ENCODE measurements at places on chromosomes 6 and 20.

- DNase-seq, result no peak
These were observed 4.4 kb downstream of the AMD1 start for GRCh38 chr6:110878751-110879522.

DNA sequence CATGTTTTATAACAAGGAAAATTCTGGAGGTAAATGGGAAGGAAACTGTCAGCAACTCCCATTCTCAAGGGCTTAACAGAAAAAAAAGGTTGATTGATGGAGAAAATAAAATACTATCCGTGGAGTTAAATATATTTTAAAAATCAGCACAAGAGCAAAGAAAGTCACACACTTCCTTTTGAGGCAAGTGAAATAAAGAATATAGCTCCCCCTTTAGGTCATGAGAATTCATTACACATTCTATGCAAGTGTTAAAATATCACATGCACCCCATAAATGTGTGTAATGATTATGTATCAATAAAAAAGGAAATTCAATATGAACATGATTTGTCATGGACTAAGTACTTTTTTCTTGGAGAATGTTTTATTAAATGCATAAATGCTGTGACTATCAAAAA lies 349.2 kb downstream of the TPBG start:
- no peak for DNase-seq

DNA sequence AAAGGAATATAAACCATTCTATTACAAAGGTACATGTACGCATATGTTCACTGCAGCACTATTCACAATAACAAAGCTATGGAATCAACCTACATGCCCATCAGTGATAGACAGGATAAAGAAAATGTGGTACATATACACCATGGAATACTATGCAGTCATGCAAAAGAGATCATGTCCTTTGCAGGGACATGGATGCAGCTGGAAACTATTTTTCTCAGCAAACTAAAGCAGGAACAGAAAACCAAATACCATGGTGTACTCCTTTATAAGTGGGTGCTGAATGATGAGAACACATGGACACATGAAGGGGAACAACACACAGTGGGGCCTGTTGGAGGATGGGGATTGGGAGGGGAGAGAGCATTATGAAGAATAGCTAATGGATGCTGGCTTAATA lies 104.6 kb upstream of the CENPW start:
- DNase-seq, result no peak

GRCh38 chr6:72580281-72580940 lies 41.5 kb upstream of the KCNQ5 start:
- DNase-seq, result no peak

DNA sequence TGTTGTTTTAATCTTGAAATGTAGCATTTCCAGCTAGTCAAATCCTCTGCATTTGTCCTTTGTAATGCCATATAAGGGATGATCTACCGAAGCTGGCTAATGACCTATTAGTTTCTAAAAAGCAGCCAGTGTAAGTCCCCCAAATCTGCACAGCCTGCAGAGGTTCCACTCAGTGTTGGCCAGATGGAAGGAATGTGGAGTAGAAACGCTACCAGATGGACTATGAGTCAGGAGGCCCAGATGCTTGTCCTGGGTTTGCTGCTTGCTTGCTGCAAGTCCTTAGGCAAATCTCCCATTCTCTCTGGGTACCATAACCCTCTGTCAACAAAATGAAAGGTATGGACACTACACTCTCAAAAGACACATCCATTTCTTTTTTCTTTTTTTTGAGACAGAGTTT lies 149.8 kb downstream of the BTBD9 start:
- DNase-seq, result no peak

- no peak for DNase-seq
These were observed 178.9 kb upstream of the SULF2 start for GRCh38 chr20:47964149-47964548.

DNA sequence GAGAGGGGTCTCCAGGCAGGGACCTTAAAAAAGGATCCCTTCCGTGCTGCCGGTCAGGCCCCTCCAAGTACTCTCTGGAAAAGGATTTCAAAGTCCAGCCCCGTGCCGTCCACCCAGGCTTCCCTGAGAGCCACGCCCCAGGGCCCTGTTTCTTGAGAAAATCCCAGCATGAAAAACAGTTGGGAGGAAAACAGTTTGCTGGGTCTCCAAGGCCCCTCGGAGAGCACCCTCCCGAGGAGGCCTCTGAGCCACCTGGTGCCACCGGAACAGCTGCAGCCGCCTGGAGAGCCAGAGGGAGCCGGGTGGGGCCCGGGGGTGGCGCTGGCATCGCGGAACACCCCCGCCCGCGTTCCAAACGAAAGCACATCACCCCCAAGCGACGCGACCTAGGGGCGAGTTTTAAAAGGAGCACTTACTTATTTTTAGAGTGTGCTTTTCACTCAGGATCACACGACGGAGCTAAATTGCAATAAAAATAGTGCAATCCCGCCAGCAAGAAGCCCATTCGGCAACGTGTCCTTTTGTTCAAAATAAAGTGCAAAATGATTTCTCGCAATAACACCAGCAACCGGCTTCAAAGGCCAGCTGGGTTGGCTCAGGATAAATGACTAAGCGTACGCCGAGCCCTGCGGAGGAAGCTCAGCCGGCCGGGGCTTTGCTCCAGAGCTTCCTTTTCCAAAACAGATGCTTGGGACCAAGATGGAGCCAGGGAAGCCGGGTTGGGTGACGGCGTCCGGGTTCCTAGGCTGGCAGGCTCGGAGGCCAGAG lies 64.2 kb downstream of the YTHDF1 start:
- DNase-seq, result no peak

DNA sequence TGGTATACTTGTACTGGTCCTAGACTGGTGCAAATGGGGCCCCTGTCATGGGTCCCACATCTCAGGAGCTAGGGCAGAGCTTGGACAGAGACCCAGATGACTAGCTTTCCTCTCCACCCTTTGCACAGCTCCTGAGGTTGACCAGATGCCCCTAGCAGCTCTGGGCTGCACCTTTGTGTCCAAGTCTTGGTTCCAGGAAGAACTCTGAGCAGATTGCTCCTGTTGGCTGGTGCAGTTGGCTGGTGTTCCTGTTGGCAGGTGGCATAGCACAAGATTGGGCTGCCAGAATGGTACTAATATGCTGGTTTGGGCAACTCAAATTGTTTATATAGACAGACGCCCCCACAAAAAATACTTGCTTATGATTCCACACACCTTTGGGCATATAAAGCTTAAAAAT lies 89.4 kb upstream of the EZR start:
- no peak for DNase-seq

GRCh38 chr6:13303668-13304017 lies 24.7 kb downstream of the TBC1D7 start:
- DNase-seq, result no peak

DNA sequence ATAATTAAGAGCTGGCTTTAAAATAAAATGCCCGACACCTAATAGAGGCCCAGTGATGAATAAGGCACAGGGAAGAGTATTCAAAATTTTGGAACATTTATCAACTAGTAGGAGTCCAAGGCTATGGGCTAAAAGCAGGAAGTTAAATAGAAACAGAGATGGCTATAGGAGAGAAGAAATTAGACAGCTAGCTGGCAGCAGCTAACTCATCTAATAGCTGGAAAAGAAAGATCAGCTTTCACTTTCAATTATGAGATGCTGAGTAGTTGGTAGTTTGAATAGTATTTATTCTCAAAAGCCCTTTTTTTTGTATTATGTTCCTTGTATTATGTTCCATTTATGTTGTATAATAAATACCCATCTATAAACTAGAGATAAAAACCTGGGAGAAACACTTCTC lies 215.7 kb downstream of the SLC35F1 start:
- DNase-seq, result no peak

- DNase-seq, result no peak
These were observed 16.7 kb downstream of the PDRG1 start for GRCh38 chr20:31934968-31935764.

DNA sequence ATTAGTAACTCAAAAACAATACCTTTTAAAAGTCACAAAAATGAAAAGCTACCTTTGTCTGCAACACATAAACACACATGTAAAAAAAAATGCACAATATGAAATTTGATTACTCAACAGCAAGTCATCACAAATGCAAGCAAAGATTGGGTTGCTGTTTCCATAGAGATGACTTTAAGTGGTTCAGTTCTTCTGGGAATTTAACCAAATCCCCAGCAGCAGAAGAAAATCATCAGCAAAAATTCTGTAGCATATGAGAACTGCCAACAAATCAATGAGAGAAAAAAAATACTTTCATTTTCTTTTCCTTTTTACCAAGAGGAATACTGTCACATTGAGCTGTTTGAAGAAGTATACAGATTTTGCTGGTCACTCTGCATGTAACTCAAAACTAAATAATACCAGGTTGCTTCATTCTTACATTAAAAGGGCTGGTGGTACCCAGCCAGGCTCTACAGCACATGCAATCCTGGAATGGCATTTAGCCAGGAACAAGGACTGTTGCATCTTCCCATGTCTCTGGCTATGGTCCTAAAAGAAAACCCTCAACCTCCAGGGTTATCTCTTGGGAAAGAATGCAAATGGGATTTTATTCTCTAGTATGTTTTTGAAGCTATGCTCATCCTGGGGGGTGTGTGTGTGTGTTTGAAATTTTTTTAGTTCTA lies 158.3 kb downstream of the OPRM1 start:
- no peak for DNase-seq

DNA sequence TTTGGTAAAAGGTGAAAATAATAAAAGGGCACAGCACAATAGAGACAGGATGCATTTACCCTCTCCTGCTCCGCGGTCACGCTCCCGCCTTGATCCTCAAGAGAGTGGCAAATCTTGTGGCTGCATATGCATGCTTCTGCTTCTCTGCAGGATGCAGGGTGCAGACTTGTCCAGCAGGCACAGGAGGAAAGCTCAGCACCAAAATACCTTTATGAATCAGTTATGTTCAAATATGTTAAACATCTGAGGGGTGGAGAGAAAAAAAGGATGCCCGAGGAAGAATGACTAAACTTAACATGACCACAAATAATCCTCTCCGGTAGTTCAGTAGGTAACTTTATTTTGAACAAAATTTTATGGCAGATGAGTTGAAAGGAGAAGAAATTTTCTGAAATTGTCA lies 366.1 kb upstream of the SOX4 start:
- no peak for DNase-seq

DNA sequence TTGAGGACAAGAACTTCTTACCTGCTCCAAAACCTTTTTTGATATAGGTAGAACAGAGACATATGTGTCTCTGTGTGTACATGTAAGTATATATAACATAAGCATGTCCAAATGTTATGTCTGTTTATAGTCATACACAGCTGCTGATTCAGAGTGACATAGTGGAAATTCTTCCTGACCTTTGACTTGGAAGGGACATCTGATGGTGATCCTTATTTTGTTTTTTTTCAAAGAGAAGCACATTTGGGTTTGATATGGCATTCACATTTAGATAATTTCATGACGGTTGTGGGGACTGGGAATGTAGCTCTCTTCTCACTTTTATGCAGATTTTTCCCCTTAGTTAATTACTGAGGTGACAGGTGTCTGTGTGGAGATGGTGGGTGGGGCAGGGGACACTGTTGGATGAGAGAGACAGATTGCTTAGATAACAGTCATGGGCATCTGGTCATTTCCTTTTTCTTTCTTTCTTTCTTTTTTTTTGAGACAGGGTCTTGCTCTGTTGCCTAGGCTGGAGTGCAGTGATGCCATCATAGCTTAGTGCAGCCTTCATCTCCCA lies 39.0 kb downstream of the FARS2 start:
- no peak for DNase-seq

DNA sequence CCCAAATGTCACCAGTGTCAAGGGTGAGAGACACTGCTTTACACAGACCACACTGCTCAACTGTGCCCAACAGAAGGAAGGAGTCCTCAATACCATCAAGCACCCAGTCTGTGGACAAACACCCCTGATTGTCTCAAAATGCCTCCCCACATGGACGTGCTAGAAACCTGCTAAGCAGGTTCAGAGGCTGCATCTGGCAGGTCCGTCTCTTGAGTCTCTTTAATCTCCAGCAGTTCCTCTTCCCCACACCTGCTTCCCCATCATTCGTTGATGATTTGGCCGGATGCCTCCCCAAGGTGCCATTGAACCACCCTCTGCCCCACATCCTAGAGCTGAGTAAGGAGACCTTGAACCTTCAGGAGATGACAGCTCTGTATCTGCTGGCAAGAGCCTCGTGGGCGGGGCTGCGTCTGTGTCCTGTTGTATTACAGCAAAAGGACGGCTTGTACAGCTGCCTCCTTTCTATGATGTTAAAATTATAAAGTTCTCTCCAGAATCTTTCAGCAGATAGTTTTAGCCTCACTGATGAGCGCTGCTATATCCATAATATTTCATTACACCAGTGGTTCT lies 179.2 kb downstream of the PREX1 start:
- no peak for DNase-seq

- no peak for DNase-seq
These were observed 12.4 kb downstream of the SNX5 start for GRCh38 chr20:17956099-17956685.

DNA sequence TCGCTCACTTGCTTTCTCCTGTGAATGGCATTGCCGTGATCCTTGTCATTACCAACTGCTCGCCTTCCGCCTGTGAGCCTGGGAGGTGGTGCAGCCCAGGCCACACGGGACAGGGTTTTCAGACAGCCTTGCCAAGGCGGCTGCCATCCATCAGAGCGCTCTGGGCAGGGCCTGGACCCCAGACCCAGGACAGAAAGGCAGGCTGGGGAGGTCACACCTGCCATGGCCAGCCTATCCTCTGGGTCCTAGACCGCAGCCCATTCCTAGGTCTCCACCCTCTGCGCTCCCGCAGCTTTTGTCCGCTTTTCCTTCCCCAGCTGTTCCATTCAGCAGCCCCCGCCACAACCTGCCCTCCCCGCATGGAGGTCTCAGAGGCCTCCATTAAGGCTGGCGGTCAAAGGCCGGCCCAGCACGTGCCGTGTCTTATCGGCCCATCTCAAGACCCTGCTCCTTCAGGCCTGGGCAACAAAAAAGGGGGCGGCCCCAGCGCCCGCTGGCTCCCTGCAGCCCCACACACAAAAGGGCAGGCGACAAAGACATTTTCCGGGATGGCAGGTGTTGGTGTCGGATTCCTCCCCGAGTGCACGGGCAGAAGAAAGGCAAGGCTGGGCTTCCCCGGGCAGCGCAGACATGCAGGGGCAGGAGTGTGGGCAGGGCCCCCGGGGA lies 28.1 kb downstream of the INSM1 start:
- no peak for DNase-seq

DNA sequence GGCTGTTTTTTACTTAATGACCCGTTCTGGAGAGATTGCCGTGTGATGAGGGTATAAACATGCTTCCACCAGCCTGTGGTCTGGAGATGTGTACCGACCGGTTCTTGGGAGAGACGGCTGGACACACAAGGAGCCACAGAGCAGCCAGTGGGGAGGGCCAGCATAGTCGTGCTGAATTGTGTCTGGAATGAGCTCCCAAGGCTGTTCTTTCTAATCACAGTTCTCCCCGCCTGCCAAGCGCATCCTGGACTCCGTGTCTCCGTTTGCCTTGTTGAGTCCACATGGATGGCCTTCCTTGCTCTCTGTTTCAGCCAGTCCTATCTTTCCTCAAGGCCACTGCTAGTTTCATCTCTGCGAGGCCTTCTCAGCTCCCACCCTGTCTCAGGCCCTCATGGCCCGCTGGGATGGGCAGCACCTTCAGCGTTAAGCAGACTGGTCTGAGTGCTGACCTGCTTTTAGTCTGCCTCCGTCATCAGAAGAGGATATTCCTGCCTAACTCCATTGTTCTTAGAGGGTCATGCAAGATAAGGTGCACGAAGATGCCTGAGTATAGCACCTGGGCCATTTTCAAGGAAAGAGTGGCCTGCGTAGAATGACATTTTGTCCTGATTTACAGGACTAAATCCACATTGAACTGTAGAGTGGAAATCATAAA lies 20.6 kb downstream of the MANBAL start:
- DNase-seq, result no peak

GRCh38 chr6:132072831-132073230 lies 121.7 kb upstream of the CCN2 start:
- no peak for DNase-seq

GRCh38 chr6:87322304-87323212 lies at the start of gene SMIM8:
SMIM8 (plus strand) TSS chr6:87322588; CDS start chr6:87337032, 14,444 bp downstream.
- DNase-seq, result peak; percentile 96
